ENCODE measurements at places on chromosomes 7 and 10. TPM values are rescaled to one million over a fixed set of nuclear protein-coding genes. Genes with fewer than 3 reads are reported as not detected.

- H3K36me3 ChIP-seq, result no peaks in the 10 kb centered on the region
- no peaks in the 10 kb centered on the region for H3K27me3 ChIP-seq
- no peak overlapping the region for H3K27ac ChIP-seq
- no peak overlapping the region for H3K4me3 ChIP-seq
- H3K4me1 ChIP-seq, result no peaks in the 10 kb centered on the region
Measured at GRCh38 chr10:74103560-74104258, 46.9 kb downstream of the AP3M1 start.

DNA sequence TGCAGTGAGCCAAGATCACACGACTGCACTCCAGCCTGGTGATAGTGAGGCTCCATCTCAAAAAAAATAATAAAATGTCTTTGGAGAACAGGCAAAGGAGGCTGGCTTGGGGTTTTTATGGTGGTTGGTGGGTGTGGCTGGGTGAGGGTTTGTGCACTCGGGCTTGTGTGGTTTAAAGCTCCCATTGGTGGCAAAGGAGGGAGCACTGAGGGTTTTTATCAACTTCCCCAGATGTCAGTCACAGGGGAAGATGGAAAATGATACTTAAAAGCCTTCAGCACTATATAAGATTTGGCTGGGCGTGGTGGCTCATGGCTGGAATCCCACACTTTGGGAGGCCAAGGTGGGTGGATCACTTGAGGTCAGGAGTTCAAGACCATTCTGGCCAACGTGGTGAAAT is 16.3 kb upstream of the RNF216 start:
- H3K4me3 ChIP-seq, result no peak overlapping the region
- no peak overlapping the region for H3K27ac ChIP-seq
- H3K4me1 ChIP-seq, result no peaks in the 10 kb centered on the region
- DNase-seq, result no peak
- H3K27me3 ChIP-seq, result no peaks in the 10 kb centered on the region

Gene LRRN3
- total RNA-seq, result 15.3 TPM

GRCh38 chr7:325051-325798 is 35.3 kb downstream of the FOXL3 start:
- no peak overlapping the region for H3K4me3 ChIP-seq
- DNase-seq, result no peak
- no peak overlapping the region for H3K27ac ChIP-seq
- H3K4me1 ChIP-seq, result no peaks in the 10 kb centered on the region
- H3K27me3 ChIP-seq, result no peaks in the 10 kb centered on the region
- no peaks in the 10 kb centered on the region for H3K36me3 ChIP-seq

Gene EXOSC1
- total RNA-seq, result 75.7 TPM

Measured in activated T-cell treated with anti-CD3 and anti-CD28 coated beads, Interleukin-2, amount 50 U/mL, for 72 hours (primary cell).